ENCODE measurements at places on chromosomes 2 and 18.

DNA sequence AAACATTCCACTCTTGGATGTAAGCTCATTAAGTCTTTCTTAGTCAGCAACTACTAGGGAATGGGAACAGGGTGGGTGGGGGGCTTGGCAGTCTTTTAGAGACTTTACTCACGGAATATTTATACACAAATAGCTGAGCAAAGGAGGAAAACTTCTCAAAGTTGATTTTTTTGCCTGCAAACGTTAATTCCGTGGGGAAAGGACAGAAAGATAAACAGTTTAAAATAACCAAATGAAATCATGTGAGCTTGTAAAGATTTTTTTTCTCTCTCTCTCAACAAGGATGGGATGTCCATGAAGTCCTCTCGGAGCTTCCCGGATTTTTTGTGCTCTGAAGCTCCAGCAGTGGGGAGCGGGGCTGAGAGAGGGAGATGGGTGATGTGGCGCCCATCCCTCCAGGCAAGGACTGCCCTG, 32.2 kb upstream of the MAT2A start:
- DNase-seq: no peak

- no peak for DNase-seq
These were observed 69.1 kb downstream of the UXS1 start for GRCh38 chr2:106124905-106125549.

- no peak for DNase-seq
These were observed 15.5 kb upstream of the CPS1 start for GRCh38 chr2:210540900-210541289.

DNA sequence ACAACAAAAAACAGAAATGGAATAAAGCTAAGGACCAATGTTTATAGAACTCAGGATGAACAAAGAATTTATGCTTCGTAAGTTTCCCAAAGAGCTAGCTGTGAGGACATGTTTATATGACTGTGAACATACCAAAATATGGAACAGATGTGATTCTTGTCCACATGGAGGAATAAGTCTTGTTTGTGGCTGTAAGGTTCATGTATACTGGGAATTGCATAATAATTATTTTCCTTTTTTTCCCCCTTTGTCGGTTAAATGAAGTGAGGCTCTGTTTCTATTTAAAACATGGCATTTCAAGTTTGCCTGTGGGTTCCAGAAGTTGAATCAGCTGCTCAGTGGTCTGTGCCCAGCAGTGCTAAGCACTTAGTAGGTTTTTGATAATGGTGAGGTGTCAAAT, 108.1 kb downstream of the FHOD3 start:
- no peak for DNase-seq

GRCh38 chr2:181306785-181307184, 150.4 kb upstream of the ITGA4 start:
- DNase-seq: no peak

GRCh38 chr2:192150166-192150565, 44.6 kb downstream of the TMEFF2 start:
- DNase-seq: no peak

DNA sequence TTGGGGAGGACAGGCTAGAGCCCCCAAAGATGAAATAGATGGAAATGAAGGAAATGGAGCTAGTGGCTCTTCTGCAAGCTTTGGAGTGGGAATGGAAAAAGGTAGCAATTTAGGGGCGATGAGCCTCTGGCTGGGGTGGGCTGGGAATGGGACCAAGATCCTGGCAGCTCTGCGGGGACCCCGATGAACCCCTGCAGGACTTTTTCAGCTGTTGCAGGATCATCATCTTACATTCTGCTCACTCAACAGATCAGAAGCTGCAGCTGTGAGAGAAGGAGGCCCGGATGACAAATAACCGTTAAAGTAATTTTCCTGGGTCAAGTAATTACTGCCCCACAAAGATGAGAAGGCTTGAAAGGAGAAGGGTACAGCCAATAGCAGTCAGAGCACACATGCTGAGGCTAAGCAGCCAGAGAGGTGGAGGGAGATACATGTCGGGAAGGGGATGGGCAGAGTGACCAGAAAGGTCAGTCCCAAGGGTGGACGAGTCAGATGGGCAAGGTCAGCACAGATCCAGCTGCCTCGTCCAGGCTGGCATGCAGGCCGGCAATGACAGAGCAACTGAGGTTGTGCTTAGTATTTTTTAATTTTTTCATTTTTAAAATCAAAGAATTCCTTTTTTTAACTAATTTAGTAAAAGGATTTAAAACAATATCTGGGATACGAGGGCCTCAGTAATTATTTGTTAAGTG, 245.0 kb upstream of the RAB6C start:
- DNase-seq: no peak

GRCh38 chr18:286515-287310, 18.9 kb upstream of the THOC1 start:
- DNase-seq: no peak

DNA sequence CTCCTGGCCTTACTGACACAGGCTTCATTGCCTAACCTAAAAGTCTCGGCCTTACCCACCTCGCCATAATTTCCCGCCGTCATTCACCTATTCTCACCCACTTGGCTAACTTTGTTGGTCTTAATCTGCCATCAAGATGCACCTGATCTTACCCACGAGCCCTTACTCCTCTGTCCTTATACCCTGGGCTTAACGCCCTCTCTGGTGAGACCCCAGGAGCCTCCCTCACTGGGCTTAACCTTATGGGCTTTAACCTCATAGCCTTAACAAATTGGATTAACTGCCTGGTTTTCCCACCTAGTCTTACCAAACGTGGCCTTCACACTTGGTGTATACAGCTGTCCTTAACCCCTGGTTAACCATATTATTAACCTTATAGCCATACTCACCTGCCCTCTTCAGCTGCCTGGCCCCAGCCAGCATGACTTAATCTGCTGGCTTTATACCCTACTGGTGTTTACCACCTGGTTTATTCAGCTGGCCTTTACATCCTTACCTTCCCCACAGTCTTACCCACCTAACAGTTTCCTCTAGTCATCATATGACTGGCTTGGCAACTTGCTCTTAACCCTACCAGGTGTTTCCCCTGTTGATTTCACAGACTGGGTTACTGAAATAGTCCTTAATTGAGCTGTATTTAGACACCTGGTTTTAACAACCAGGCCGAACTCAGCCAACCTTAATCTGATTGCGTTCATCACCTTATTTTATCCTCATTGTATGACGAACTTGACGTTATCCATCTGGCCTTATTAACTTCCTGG, 132.0 kb upstream of the ZSWIM2 start:
- no peak for DNase-seq

DNA sequence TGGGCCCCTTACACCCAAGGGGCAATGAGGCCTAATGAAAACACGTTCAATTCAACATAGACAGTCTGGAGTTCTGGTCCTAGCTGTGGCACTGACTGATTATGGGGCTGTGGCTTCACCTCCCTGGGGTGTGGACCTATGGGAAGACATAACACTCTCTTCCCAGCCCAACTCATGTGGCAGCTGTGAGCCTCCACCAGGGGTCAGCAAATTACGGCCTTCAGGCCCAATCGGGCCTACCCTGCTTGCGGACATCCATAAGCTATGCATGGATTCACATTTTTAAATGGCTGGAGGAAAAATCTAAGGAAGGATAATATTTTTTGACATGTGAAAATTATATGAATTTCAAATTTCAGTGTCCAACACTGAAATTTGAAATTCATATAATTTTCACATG, 101.3 kb downstream of the LOXHD1 start:
- DNase-seq: no peak

GRCh38 chr18:44716697-44717163, 36.0 kb downstream of the SETBP1 start:
- DNase-seq: no peak

DNA sequence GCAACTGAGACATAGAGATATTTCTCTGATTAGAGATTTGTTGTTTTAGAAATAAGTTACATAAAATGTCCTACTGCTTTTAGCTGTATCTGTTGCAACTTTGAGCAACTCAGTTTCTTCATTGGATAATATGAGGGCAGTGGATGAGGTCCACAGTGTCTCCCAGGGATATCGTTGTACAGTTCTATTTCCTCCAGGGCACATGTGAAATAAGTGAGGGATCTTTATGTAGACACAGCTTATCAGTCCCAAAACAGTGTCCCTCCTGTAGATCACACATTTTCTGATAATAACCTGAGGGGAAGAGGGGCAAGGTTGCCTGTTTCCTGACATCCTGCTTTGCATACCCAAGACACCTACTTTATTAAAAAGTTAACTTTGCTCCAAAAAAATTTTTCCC, 1231.2 kb upstream of the ZEB2 start:
- DNase-seq: no peak

DNA sequence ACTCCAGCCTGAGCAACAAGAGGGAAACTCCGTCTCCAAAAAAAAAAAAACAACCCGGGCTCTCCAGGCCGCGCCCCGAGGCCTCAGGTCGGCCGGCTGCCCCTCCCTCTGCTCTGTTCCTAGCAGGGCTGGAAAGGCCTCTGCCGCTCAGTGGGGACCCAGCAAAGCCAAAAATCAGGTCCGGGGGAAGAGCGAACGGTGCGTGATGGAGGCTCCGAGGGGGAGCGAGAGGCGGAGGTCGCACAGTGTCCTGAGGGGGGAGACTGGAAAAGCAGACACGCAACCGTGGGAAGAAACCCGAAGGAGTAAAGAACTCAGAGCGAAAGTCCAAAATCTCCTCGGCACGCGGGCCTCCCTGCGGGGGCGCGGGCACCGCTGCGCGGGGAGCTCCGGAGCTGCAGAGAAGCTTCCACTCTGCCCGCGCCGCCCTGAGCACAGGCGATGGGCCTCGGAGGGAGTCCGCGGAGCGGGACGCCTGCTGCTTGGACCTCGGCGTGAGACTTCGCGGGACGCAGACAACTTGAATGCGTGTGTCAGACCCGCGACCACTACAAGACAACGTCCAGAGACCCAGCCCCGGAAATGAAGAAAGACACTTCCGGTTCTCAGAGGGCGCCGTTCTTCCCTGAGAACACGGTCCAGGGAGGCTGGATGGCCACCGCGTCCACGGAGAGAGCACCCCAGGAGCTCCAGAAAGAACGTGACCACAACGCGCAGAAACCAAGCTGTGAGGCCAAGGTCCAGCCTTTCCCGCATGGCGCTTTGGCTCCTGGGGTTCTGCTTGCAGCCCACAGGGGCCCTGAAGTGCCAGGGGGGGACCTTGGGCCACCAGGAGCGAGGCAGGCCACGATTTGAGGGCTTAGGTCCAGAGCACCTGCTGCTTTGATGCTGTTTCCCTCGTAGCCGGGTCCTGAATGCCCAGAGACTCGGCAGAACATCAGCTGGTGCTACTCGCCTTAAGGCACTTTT, 219.8 kb downstream of the DPP10 start:
- DNase-seq: no peak

- DNase-seq: no peak
These were observed 89.8 kb upstream of the NEUROD1 start for GRCh38 chr2:181770150-181770549.

DNA sequence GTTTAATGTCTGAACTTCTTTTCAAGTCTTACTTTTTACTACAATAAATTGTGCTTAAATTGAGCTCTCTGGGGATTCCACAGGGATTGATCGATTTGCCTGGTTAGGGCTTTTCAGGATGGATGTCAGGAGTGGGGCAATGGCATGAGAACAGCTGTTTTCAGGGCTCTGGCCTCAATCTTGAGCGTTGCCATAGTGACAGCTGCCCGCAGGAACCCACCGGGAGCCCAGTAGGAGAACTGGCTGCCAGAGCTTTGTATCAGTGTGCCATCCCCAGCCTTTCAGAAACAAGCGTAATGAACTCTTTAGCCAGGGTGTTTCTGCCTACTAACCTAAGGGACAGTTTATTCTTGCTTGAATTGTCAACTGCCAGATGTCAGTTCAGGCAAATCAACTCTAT, 93.5 kb downstream of the GALNT3 start:
- no peak for DNase-seq

- peak; percentile 61 for DNase-seq
These were observed 39.0 kb downstream of the COA5 start for GRCh38 chr2:98569197-98569793.

- no peak for DNase-seq
These were observed 410.8 kb upstream of the FANCL start for GRCh38 chr2:58651930-58652329.

GRCh38 chr2:26184555-26185303, 11.8 kb downstream of the GAREM2 start:
- peak; percentile 53 for DNase-seq

- DNase-seq: no peak
These were observed 52.4 kb upstream of the ARHGAP28 start for GRCh38 chr18:6677086-6677485.

- DNase-seq: no peak
These were observed 14.9 kb upstream of the ANO7 start for GRCh38 chr2:241173557-241173956.

DNA sequence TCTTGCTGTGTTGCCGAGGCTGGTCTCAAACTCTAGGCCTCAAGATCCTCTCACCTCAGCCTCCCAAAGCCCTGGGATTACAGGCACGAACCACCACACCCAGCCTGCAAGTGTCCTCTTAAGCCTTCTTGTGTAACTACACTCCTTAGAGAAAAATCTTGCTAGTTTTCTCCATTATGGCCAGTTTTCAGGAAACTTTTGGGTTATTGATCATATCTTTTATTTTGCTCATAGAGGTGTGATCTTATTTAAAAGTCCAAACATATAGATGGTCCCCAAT, 2.4 kb downstream of the SOCS6 start:
- no peak for DNase-seq

GRCh38 chr2:6780765-6781274, 84.9 kb downstream of the CMPK2 start:
- no peak for DNase-seq

DNA sequence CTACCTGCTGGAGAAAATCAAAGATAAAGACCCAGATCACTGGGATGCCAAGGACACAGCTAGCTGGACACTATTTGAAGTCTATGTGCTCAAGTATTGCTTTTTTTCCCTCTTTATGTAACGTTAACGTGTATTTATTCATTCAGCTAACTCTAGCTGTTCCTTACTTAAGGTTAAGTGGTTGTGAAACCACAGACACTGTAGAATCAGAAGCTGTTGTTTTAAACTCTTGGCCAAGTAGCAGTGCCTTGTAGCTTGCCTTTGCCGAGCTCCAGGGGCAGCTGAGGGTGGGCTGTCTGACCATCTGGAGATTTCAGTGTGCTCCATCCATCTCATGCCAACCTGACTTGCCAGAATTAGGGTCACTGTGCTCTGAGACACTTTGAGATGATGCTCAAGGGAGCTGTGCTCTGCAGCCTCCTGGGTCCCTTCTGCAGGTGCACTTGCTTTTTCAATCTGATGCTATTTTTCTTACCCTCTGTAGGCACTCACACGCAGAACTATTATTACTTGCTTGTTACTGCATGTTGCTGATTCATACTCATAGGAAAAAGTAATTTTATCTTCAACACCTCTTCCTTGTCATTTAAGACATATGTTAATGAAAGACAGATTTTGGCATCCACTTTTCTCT, 116.2 kb downstream of the METTL8 start:
- DNase-seq: no peak

GRCh38 chr2:72183016-72183415, 35.4 kb upstream of the CYP26B1 start:
- DNase-seq: no peak

DNA sequence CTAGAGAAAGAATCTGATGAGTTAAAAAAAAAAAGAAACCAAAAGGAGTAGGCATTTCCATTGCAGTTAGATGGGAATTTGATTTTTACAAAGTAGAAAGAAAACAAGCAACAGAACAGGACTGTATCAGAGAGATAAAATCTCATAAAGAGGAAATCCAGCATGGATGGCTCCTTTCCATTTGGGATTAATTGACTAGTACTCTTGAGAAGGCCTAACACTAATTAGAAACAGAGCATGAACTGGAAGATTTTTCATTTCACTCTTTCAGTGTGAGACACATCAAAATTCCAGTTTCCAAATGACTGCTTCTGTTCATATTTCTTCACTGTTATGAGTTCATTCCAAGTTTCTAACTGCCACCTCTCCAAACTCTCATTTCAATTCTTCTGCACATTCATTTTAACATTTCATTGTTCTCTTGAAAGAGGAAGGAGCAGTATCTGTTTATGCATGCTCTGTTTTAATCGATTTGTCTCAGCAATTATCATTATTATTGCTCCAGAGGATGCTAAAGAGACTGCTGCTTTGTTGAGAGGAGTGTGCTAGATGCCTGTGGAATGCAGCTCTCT, 108.8 kb upstream of the PIEZO2 start:
- no peak for DNase-seq
